ENCODE measurements at places on chromosomes 13 and 19.

DNA sequence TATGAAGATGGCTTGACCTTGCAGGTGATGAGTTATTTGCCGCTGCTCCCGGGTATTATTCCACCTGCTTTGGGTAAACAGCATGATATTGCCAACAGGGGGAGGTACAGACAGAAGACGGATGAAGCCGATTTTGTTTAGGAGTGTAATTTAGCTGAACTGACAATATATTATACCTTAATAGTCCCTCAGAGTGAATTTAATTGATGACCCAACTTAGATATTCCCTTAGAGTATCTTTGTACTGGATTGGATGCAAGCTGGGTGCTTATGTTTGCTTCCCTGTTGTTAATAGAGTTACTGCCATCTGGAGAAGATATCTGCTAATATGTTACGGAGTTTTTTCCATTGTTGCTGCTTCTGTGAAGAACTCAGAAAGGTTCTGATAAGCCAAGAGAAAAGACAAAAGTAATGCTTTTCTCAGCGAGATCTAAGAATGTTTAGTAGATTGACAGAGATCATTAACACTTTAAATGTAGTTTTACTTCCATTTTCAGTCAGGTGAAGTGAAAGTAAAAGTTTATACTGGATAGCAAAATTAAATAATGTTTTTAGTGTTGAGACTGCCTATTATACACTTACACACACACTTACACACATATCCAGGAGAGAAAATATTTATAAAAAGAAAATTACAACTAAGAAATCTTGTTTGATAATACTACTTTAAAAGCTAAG is 2220.8 kb upstream of the PCDH20 start:
- DNase-seq = no peak

GRCh38 chr13:102566513-102566912 is 30.3 kb upstream of the TPP2 start:
- no peak for DNase-seq

DNA sequence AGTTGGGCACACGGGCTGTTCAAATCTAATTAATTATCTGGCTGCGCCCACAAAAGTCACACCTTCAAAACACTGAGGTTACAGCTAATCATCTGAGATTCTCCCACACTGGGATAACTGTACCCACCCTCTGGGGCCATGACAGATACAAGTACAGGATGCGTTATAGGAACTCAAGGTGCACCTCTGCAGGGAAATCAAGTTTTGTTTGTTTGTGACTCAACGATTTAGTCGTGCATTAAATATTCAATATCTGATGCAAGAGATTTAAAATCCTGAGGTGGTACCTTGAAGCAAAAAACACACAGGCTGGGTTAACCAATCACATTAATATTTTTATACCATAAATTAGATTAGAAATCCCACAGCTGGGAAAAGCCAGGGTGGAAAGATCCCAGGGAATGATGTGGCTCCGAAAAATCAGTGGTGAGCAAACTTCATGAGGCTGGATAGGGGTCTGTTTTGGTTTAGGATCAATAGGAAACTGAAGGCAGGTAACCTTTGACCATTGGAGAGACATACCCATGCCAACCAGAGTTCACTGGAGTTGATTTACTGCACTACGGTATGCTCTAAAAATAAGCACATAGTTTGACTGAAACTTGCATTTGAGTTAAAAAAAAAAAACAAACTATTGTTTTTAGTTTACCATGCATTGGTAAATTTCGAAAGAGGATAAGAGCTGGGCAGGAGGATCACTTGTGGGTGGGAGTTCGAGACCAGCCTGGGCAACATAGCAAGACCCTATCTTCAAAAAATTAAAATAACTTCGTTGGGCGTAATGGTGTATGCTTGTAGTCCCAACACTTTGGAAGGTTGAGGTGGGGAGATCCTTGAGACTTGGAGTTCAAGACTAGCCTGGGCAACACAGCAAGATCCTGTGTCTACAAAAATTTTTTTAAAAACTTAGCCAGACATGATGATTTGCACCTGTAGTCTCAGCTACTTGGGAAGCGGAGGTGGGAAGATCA is 23.9 kb upstream of the CEBPG start:
- no peak for DNase-seq

- no peak for DNase-seq
Observed at GRCh38 chr13:56864451-56864850, 276.3 kb upstream of the PRR20A start.

- no peak for DNase-seq
Observed at GRCh38 chr19:17091758-17092333, 16.3 kb downstream of the MYO9B start.

DNA sequence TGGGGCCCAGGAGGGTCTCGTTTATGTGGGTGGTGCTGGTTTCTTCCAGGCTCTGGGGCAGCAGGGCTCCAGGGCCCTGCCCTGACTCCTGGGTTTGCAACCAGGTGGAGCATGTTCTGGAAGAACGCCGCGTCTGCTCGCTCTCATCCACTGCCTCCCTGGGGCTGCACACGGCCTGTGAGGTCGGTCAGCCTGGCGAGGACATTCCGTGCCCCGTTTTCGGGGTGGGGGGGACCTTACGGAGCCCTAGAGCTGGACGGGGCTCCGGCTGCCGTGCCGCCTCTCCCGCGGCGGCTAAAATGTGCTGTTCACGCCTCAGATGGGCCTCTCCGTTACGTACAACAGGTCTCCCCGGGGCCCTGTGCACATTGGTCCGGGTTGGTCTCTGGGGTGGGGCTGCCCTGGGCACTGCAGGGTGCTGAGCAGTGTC is 3.3 kb downstream of the GNA11 start:
- no peak for DNase-seq

GRCh38 chr13:21522847-21523246 is 63.7 kb upstream of the ZDHHC20 start:
- DNase-seq = no peak

GRCh38 chr19:14112051-14112808 is 5.3 kb downstream of the PRKACA start:
- DNase-seq = peak; percentile 43

- no peak for DNase-seq
Observed at GRCh38 chr13:30744056-30744680, 8.8 kb downstream of the ALOX5AP start.

- no peak for DNase-seq
Observed at GRCh38 chr19:12047868-12048267, 4.9 kb downstream of the ZNF878 start.

DNA sequence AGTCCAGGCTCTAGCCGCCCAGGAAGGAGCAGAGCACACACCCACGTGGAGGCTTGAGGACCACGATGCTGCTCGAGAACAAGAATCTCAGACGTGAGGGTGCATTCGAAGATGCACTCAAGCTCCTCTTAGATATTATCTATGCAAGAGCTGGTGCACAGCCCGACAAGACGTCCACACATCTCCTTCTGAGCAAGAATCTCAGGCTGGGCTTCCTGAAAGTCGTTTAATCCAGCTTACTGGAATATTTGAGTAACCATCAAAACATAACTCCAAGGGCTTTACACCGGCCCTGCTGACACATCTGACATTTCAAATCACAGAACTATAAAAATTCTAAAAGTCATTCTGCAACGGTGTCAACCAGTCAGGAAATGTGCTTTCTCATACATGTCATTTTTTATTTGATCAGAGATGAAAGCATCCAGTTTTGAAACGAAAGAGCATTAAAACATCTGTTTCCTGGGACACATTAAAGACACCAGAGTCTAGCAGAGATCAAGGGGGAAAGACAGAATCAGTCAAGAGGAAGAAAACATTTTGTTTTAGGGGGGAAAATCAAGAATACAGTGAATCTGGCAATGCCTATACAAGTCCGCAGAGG is 177.7 kb upstream of the IRS2 start:
- DNase-seq = no peak

DNA sequence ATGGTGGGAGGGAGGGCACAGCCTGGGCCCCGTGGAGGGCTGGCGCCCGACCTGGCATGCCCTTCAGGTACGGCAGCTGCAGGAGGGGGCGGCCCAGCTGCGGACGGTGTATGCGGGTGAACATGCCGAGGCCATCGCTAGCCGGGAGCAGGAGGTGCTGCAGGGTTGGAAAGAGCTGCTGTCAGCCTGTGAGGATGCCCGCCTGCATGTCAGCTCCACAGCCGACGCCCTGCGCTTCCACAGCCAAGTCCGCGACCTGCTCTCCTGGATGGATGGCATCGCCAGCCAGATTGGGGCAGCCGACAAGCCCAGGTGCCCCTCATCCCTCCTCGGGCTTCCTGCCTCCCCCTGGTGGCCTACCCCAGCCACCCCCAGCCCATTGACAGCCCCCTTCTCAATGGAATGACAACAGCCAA is 16.6 kb upstream of the SHKBP1 start:
- DNase-seq = no peak

DNA sequence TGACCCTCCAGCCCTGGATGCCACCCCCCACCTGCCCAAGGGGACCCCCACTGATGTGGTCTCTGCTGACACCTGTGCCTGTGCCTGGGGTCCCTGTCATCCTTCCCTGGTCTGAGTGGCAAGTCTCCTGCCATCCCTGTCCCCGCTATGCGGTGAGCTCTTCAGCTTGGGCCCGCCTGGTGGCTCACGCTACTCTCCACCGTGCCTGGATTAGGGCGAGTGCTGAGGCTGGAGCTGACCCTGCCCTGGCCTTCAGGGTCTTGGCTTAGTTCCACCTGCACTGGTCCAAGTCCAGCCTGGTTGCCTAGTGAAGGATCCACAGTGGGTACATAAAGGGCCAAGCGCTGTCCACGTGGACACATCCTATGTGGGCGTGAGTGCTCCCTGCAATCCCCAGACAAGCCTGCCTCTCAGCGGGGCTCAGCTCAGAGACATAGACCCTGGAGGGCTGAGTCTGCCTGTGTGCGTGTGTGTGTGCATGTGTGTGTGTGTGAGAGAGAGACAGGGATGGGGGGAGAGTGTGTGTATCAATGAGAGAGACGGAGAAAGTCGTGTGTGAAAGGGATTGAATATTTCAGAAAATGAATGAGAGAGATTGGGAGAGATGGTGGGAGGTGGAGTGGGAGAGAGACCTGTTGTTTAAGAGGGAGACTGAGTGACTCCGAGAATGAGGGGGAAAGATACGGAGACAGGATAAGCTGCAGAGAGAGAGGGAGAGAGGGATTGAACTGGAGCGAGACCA is 22.1 kb downstream of the WTIP start:
- DNase-seq = no peak

DNA sequence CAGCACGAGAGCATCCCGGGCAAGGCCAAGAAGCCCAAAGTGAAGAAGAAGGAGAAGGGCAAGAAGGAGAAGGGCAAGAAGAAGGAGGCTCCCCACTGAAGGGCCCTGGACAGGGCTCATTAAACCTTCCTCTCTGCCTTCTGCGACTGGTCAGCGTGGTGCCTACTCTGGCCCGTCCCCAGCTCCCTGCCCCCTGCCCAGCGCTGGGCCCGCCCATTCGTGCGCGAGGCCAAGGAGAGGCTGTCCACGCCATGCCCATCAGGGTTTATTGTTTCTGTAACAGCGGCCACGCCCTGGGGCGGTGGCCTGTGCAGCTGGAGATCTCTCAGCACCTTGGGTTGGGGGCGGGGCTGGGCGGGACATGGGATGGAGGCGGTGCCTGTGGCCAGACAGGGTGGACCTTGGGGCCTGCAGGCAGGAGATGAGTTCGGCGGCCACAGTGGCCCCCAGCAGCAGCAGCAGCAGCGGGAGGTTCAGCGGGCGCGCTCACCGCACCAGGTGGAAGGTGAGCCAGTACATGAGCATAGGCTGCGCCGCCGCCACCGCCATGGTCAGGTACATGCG is 897 bp downstream of the C19orf33 start:
- no peak for DNase-seq

GRCh38 chr19:7125221-7125620 is 55.7 kb downstream of the ZNF557 start:
- no peak for DNase-seq

DNA sequence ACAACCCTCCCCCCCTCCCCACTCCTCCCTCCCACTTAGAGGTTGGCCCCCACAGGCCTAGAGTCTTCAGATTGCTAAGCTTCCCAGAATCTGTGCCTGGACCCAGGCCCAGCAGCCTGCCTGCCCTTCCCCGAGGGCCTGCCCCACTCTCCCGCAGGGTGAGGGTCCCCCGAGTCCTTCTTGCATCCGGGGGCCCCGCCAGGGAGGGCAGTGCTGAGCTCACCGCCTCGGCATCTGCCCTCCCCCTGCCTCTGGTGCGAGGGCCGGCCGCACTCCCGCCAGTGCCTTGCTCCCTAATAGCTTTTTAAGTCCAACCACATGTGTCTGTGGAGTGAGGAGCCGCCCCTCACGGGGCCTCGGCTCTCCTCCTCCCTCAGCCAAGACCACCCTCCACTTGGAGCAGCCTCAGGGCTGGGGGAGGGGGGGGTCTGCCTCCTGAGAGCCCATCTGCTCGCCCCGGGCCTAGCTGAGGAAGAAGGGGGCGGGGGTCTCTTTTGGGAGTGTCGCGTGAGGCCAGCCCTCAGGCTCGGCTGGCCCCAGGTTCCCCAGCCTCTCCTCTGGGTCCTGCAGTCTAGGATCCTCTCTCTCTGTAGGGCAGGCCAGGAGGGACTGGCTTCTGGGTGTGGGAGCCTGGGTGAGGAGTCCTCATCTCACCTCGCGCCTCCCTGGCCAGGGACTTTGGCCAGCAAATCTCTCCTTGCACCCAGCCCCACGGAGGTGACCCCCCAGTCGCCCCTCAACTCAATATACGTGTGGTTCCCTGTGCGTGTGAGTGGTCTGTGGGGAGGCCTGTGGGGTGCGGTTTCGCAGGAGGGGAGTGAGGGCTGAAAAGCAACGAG is 47.2 kb downstream of the LYL1 start:
- DNase-seq = peak; percentile 98

DNA sequence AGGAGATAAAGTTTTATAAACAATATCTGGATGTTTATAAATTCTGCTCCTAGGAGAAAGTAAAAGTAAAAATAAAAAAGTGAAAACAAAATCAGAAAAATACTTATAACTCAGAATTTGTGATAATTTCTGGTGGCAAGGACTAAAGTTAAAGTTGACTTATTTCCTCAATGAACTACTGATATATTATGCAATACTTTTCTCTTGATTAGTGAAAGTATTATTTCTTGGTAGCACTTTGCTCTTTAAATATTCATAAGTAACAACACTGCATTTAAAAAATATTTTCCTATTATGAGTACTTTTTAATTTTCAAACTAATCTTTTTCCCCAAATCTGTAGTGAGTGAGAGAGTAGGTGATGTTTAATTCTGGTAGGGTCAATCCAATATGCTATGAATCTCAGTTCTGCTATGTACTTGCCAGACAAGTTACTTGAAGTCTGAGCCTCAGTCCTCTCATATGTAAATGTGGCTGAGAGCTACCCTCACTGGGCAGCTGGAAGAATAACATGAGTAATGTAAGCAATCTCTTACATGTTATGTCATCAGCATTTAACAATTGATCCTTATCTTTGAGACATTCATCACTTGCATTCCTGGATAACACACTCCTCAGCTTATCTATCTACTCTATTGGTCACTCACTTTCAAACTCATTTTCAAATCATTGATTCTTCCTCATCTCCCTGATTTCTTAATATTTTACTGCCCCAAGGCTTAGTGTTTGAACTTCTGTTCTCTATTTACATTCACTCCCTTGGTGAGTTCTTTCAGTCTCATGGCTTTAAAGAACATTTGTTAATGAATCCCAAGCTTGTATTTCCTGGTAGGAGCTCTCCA is 239.0 kb downstream of the RGCC start:
- DNase-seq = peak; percentile 68

- no peak for DNase-seq
Observed at GRCh38 chr19:31803835-31804446, 454.7 kb upstream of the TSHZ3 start.

GRCh38 chr13:68708336-68708908 is 1399.2 kb upstream of the ATXN8OS start:
- no peak for DNase-seq

- no peak for DNase-seq
Observed at GRCh38 chr19:12077375-12077774, 12.8 kb downstream of the ZNF844 start.

GRCh38 chr19:43534816-43535761 is 2.1 kb downstream of the ZNF575 start:
- DNase-seq = peak; percentile 79

GRCh38 chr19:13082192-13083007 is 20.3 kb downstream of the LYL1 start:
- DNase-seq = peak; percentile 48
